ENCODE measurements at places on chromosomes 5 and 9. TPM values are rescaled to one million over a fixed set of nuclear protein-coding genes. Genes with fewer than 3 reads are reported as not detected.

Gene PTTG1
- total RNA-seq: 221 TPM

Gene AIF1L
- total RNA-seq: 1.7 TPM

Gene RNF208
- 2.1 TPM for total RNA-seq

Gene WHRN
- total RNA-seq: 5.0 TPM

Gene FOXI1
- not detected for total RNA-seq

Gene WNT8A
- not detected for total RNA-seq

Gene PCDHGC5
- not detected for total RNA-seq

Gene GPR150
- total RNA-seq: 0.16 TPM

Gene OR13C4
- total RNA-seq: not detected

Gene CARTPT
- not detected for total RNA-seq

Gene SPIN1
- 37.5 TPM for total RNA-seq

Gene PCDHGA1
- 0.26 TPM for total RNA-seq

Gene EXD3
- 6.6 TPM for total RNA-seq

Gene DND1
- 0.88 TPM for total RNA-seq

Gene CSF2
- total RNA-seq: 0.32 TPM

Gene IFNK
- total RNA-seq: not detected

Gene ACTBL2
- 0.08 TPM for total RNA-seq

Gene F12
- 25.7 TPM for total RNA-seq

Gene DRD1
- total RNA-seq: 0.08 TPM

Gene BARHL1
- total RNA-seq: not detected

Gene RALGDS
- 28.9 TPM for total RNA-seq

Gene STKLD1
- total RNA-seq: 1.7 TPM

Gene COL23A1
- not detected for total RNA-seq

Gene SLC36A1
- 8.5 TPM for total RNA-seq

Gene SPATA31A3
- total RNA-seq: not detected

Measured in A549 treated with Mapracorat at 1 μM for 4 hours (cell line).